Renal pelvis (tissue), 12 donors: ENCODE measurements at places on chromosomes 16 and 17. TPM values are rescaled to one million over a fixed set of nuclear protein-coding genes. Genes with fewer than 3 reads are reported as not detected.

Gene C17orf58
- 20.0 TPM for polyA plus RNA-seq

Gene HBA1
- polyA plus RNA-seq: 567 TPM

Gene PARN
- polyA plus RNA-seq: 40.0 TPM

Gene RBFOX1
- 3.1 TPM for polyA plus RNA-seq

Gene PERCC1
- 0.21 TPM for polyA plus RNA-seq

Gene DPEP1
- polyA plus RNA-seq: 76.5 TPM

Gene FNDC8
- polyA plus RNA-seq: 0.25 TPM

Gene CCL22
- 0.06 TPM for polyA plus RNA-seq

Gene PSKH1
- 38.0 TPM for polyA plus RNA-seq
